ENCODE measurements at places on chromosomes 7 and 10.

DNA sequence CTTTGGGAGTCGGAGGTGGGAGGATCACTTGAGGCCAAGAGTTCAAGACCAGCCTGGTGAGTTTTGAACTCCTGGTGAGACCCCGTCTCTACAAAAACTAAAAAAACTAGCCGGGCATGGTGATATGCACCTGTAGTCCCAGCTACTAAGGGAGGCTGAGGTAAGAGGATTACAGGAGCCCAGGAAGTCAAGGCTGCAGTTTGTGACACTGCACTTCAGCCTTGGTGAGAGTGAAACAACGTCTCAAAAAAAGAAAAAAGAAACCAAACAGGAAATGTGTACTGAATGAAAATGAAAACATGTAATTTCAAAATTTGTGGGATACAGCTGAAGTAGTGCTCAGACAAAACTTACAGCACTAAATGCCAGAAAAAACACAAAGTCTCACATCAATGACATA, 7.6 kb downstream of the ARHGAP12 start:
- no peak for DNase-seq

DNA sequence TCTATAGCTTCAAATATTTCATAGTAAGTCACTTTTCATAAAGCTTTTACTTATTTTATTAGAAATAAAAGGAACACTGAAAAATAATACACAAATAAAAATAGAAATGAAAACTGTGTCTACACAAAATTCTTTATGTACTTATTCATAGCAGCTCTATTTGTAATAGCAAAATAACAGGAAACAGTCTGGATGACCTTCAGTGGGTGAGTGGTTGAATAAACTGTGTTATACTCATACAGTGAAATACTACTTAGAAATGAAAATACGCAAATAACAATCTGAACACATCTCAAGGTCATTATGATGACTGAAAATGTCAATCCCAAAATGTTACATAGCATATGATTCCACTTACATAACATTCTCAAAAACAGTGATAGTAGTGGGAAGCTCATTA, 138.7 kb upstream of the PCLO start:
- no peak for DNase-seq

GRCh38 chr10:33330543-33331378, 3.7 kb downstream of the NRP1 start:
- DNase-seq, result peak; percentile 75

DNA sequence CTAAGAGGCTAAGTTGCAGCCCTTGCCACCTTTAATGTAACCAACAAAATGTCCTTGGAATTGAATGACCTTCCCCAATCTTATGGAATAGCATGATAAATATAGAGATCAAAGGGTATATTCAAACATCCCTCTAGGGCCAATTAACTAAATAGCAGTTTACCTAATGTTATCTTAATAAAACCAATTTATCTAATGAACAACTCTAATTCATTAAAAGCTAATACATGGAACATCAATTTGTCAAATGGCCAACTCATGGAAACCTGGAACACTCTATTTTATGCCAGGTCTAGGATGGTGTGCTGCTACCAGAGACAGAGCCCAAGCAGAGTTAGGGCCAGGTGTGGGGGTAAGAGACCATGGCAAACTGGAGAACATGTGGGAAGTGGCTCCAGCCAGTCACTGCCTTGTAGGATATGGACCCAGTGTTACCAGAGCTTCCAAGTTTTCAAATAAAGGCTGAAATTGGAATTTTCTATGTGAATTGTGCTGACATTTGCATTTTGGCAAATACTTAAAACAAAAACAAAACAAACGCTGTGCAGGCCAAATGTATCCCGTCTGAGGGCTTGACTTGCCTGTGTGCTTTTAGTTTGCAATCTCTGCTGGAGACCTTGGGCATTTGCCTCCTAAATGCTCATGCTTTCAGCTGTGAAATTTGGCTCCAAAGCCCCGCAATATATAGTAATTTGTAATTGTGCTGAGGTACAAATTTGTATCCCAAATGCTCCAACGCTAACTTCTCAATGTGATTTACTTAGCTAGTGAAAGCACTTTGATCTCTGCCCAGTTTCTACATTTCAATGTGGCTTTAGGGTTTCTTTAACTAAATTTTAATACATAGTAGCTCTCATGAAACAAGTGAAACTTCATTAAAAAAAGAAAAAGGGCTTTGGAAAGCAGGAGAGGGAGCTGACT, 55.1 kb downstream of the CPED1 start:
- DNase-seq, result no peak

GRCh38 chr7:50855526-50855925, 72.8 kb upstream of the GRB10 start:
- DNase-seq, result no peak

DNA sequence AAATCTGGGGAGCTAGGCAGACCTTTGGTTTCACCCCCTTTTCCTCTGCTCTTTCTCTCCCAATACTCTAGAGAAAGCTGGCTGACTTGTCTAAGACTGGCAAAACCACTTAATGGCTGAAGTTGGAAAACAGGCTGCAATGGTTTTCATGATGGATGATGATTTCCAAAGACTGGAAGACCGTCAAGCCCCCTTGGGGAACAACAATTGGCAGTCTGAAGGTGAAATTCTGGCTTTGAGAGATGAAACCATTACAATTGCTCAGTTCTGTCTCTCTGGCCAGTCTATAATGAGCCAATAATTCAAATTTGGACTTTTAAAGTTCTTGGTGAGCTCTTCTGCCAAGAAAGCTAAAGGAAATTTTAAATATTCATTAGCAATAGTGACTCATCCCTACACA, 680.5 kb downstream of the PARD3 start:
- no peak for DNase-seq

GRCh38 chr7:41760293-41760692, 57.4 kb upstream of the INHBA start:
- DNase-seq, result no peak

- no peak for DNase-seq
Measured at GRCh38 chr10:43928425-43928968, 279.8 kb upstream of the ZNF32 start.

DNA sequence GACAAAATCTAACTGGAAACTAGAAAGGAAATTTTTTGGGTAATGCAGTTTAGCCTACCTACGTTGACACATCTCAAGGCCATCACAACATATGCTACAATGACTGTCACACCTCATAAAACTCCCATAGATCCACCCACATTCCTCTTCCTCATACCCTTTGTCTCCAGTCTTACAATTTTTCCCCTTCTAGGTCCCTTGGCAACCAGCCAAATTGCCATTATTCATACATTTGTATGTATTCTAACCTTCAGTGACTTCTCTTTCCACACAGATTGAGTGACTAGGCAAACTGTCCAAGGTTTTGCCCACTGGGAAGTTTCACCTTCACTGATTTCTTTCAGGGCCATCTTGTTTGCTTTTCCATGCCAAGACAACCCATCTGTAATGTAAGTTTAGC, 100.5 kb upstream of the TPK1 start:
- DNase-seq, result no peak

GRCh38 chr10:24992512-24993133, 23.3 kb downstream of the ENKUR start:
- no peak for DNase-seq

DNA sequence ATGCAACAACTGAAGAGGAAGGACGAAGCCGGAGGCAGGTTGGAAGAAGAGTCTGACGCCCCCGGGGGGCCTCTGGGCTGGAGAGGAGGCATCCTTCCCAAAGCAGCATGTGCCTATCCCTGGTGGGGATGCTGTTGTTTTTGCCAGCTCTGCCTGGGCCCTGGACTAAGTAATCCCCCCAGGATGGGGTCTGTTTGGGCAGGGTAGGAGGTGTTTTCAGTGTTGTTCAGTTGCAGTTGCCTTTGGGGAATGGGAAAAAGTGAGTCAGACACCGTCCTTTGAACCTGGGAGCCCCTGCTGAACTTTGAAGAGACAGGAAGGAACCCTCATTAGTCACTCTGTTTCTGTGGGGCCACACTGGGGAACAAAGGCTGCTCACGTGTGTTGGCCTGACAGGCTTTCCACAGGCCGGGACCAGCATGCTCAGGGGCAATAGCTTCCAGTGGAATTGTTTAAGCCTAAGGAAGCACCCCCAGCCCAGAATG, 35.2 kb upstream of the GDF10 start:
- DNase-seq, result peak; percentile 62

GRCh38 chr7:27688646-27689045, 26.0 kb upstream of the HIBADH start:
- no peak for DNase-seq

GRCh38 chr7:26182706-26183105, 17.8 kb downstream of the HNRNPA2B1 start:
- no peak for DNase-seq

DNA sequence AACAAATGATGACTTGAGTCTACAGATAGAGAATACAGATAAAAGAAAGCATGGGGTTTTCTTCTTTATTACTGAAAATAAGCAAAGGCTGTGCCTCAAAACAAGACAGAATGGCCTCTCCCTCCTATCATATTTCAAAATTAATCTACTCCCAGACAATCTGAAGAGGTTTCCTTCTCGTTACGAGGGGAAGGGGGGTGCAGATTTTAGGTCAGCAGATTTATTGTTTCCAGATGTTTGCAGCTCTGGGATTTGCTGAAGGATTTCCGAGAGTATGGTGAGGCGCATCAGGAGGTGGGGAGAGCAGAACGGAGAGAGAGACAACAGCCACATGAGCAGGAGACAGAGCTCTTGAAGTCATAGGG, 89.8 kb downstream of the KIAA1549 start:
- no peak for DNase-seq

GRCh38 chr7:72078301-72078700, 333.8 kb downstream of the CALN1 start:
- no peak for DNase-seq

DNA sequence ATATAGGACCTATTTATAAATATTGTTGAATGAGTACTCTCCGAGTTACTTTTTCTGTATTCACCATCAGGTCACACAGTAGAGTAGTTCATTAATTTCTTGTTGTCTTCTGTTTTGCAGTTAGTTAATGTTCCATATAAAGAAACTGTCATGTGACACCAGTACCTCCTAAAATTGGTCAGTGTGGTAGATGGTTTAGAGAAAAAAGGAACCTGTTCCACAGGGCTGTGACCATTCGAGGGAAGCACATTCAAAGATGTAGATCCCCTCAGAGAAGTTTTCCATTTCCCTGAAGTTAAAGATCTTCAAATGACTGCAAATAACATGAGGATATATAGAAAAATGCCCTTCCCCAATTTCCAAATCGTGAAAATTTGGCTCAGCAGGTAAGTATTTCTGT, 45.7 kb downstream of the PRPF18 start:
- DNase-seq, result no peak

DNA sequence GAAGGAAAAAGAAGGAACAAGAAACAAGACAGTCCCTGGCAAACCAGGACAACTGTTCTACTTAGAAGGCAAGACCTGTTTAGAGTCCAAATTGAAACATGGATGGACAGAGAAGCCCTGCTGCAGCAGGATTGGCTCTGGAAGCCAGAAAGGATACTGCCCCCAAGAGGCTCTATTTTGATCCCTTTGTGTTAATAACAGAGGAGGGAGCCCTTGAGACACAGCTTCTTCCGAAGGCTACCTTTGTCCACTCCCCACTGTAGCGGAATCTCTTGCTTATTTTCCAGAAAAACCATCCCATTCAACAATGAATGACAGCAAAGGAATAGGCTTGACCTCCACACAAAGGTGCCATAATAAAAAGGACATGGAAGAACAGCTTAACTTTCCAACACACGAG, 120.3 kb upstream of the FOXK1 start:
- no peak for DNase-seq

DNA sequence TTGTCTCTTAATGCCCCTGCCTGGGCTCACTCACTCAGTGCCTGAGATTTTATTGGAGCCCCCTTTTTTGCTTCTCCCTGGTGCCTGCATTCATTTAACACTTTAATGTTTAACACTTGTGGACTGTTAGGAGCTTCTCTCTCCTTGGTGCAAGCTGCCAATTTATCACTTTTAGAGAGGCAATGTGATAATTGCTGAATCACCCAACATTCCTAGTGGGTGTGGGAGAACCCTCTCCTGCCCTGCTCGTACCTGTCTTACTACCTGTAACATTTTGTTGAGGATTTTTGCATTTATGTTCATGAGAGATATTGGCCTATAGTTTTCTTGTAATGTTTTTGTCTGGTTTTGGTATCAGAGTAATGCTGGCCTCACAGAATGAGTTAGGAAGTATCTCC, 13.2 kb downstream of the STAM start:
- DNase-seq, result no peak

GRCh38 chr7:113371416-113372043, 253.2 kb upstream of the SMIM30 start:
- no peak for DNase-seq

GRCh38 chr10:35564341-35564968, 40.7 kb upstream of the GJD4 start:
- no peak for DNase-seq

DNA sequence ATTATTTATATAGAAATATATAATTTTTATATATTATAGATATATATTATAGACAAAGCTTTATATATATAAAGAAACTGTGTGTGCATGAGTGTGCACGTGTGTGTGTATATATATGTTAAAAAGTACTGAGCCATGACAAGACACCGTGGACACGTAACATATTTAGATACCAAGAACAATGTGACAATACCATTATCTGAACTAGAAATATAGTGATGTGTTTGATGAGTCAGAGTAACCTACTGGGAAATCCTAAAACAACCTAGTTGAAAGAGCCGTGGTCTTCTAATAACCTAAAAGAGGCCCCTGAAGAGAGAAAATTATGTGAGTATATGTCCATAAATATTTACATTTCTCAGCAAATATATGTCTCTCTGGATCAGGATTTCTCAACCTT, 50.7 kb upstream of the ITGB8 start:
- no peak for DNase-seq

- no peak for DNase-seq
Measured at GRCh38 chr10:84531396-84531795, 203.0 kb downstream of the CCSER2 start.

DNA sequence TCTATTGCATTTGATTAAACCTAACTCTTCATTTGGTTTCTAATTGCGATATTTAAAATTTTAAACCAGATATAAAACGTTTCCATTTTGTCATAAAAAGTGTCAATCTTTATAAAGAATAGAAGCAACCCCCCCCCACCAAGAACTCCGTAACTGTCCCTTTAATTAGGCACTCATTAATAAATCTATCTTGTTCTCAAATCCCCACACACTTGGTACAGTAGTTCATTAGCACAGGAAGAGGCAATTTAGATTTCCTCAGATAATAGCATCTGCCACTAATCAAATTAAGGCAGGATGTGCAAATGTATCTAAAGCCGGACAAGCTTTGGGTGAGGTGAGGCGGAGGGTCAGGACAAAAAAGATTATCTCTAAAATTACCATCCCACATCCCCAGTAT, 1143.3 kb upstream of the AUTS2 start:
- DNase-seq, result no peak

DNA sequence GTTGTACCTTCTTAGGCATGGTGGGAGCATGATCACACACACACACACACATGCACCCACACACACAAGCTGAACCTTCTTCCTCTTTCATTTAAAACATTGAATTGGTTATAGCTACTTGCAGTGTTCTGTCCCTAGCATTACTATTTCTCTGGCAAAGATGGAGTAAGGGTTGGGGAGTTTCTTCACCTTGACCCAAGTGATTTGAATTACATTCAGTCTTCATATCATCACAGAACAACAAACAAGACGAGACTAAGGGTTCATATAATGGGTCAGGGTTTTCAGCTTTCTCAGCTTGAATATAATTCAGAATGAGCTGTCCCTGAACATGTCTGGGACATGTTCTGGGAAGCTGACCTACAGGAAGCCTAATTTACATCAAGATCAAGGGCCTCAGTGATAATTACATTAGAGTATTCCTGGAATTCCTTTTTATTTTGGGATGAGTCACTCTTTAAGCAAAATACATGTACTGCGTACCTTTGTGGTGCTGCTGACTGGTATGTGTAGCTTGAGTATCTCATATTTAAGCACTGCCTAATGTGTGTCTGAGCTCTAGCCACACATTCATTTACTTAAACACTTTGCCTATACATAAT, 213.5 kb upstream of the TMEM229A start:
- no peak for DNase-seq
